SK-N-MC (cell line): ENCODE measurements at places on chromosomes 13 and 19.
A peak's percentile ranks its signal among the peaks of the same experiment; 100 is the strongest.

DNA sequence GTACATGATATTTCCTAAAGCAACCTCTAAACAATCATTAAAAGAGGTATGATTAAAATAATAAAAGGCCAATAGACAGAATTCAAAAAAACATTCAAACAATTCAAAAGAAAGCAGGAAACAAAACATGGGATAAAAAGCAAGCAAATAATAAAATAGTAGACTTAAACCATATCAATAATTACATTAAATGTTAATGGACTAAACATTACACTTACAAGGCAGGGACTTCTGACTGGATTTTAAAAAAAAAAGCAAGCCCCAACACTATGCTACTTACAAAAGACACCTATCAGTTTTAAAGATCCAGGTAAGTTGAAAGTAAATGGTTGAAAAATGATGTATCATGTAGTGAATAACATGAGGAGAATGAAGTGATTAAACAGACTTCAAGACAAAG is 65.2 kb downstream of the KLF2 start:
- DNase-seq, result no peak

GRCh38 chr13:36417331-36417730 is 15.0 kb upstream of the CCNA1 start:
- no peak for DNase-seq

- DNase-seq, result no peak
Observed at GRCh38 chr19:14156971-14157717, 20.8 kb upstream of the ASF1B start.

DNA sequence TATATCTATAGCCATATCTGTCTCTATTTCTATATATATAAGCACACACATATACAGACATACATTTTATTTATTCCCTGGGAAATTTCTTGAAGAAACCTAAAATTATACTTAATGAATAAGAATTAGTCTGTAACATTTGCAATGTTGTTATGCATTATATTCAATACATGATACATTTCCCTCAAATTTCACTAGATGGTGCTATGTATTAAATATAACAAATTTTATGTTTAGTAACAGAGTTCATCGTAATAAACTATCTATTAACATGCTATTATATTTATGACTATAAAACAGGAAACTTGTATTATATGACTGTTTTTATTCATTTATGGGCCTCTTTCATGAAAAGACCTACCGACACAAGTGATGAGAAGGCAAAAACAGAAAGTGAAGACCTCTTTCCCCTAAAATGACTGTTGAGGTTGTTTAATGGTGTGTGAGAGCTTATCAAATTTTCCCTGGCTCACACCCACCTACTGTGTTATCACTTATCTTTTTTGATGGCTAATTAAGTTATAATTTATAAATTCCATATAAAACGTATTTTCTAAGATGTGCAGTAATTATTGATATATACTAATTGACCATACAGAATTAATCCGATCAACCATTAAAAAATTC is 881.9 kb downstream of the SLITRK6 start:
- no peak for DNase-seq

DNA sequence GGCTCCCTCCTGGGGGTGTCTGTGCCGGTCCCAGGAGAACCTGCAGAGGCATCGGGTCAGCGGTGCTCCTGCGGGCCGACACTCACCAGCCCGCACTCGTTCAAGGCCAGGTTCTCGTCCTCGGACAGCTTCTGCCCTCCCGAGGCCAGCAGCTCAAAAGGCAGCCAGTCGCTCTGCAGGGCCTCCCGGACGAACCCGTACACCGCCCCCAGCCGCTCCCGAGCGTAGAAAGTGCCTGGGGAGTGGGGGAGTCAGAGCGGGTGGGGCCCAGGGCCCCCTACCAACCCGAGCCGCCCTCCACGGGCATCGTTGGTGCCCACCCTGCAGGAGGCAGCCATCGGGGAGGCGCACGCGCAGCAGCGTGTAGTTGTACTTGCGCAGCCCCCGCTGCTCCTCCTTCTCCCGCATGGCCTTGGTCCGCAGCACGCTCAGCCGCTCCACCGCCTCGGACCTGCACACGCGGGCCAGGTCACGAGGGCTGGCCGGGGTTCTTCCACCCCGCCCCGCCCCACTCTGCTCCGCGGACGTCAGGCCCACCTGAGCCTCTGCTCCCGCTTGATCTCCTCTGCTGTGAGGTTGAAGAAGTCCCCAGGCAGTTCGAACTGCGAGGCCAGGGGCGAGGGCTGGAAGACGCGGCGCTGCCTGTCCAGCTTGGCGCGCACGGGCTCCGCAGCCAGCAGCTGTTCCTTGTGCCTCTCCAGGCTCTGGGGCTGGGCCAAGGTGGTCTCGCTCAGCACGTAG is 11.5 kb downstream of the UBXN6 start:
- no peak for DNase-seq

DNA sequence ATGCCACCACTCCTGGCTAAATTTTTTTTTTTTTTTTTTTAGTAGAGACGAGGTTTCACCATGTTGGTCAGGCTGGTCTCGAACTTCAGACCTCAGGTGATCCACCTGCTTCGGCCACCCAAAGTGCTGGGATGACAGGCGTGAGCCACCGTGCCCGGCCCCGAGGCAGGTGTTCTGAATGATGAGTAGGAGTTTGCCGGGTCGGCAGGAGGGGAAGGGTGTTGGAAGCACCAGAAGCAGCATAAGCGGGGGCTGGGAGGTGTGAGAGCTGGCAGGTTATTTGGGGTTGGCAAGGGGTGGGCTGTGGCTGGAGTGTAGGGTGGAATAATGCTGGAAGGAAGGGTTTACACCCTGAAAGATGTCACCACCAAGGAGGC is 1.8 kb downstream of the SPPL2B start:
- no peak for DNase-seq

DNA sequence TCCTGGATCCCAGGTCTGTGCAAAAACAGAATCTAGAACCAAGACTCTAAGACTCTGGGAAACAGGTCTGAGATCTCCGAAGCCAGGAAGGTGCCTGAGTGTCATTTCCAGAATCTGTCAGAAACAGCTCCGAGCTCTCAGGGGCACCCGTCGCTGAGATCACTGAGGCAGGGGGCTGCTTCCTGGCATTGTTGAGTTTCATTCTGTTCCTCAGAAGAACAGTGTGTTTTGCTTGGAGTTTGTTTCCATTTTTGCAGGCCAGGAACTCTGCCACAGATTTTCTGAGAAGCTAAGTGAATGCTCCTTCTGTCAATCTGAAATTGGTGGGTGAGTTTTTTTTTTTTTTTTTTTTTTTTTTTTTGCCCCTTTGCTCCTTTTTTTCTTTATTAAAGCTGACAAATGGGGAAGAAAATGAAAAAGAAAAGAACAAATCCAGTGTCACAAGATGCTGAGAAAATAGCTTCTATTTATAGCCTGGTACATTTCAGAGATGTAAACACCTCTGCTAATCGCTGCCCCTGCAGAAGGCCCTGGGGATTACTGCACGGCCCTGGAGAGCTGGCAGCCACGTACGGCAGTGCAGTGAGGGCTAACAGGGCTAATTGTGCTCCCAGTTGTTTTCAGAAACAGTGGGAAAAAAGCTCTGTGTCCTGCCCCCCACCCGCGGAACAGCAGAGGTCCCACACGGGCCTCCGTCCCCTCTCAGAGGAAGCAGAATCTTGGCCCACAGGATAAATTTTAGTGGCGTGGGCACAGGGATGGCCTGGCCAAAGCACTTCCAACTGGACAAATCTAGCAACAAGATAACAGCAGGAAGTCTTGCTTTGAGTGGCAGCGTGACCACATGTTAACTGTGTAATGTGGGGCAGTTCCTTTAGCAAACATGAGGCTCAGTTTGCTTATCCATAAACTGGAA is 237.6 kb upstream of the IRS2 start:
- no peak for DNase-seq

- DNase-seq, result no peak
Observed at GRCh38 chr13:49731766-49732165, 40.5 kb upstream of the EBPL start.

DNA sequence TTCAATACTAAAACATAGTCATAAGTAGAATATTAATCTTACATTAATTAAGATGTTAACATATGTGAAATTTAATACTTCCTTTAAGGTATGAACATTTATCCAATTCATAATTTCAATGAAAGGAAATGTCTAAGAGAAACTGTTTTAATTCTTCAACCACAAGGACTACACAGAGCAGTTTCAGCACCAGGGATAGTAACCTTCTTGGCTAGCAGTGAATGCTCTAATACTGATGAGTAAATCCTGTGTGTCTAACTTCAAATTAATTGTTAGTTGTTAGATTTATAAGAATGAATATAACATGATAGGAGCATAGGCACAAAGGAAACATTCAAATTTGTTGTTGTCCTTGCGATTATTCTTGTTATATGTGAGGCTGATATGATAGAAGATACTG is 15.6 kb upstream of the NBEA start:
- peak; percentile 20 for DNase-seq

GRCh38 chr19:7512400-7512851 is 3.5 kb upstream of the ZNF358 start:
- DNase-seq, result no peak

GRCh38 chr13:47374741-47375140 is 477.9 kb upstream of the HTR2A start:
- DNase-seq, result no peak

DNA sequence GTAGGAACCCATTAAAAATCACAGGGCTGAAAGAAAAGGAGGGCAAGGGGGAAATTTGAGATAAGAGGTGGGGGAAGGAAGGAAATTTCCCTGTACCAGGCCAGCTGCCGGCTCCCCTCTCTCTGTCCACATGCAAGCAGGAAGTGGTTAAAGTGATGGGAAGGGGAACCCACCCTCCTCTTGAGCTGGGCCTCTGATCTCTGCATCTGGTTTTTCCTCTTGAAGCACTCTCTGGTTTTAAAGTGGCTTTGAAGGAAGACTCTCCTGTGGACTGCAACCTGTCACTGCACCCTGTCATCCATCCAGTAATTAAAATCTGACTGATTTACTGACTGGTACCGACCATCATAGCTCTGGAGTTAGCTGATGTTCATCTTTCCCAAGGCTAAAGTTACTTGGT is 239.6 kb downstream of the TSHZ3 start:
- no peak for DNase-seq

DNA sequence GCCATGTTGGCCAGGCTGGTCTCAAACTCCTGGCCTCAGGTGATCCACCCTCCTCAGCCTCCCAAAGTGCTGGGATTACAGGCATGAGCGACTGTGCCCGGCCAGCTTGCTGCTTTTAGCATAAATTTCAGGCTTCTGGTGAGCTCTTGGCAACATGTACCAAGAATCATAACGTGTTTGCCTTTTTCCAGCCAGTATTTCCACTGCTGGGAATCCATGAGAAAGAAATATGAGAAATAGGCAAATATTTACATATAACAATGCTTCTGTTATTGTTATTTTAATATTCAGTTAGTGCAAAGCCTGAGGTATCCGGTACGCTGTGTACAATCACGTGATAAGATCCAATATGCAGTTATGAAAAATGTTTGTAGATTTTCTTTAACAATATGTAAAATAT is 29.2 kb upstream of the CERS4 start:
- no peak for DNase-seq

GRCh38 chr19:41518141-41518540 is 57.8 kb upstream of the CEACAM21 start:
- DNase-seq, result no peak

DNA sequence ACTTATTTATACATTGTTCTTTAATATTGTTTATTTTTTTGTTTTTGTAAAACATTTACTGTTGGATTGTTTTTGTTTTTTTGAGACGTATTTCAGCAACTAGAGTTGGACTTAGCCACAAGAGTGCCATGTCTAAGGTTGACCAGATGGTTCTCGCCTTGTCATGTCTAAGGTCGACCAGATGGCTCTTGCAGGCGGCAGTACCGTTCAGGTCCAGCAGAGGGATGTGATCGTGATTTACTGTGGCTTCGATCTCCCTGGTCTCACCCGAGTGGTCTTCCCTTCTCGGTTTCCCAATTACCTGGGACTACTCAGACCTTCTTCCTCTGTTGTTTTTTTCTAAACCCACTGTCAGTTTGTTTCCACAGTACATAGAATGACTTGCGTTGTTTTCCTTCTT is 1438.6 kb downstream of the UQCRFS1 start:
- no peak for DNase-seq
